ENCODE measurements at places on chromosomes 6 and 20.

GRCh38 chr20:9723501-9724202 is 115.2 kb downstream of the PAK5 start:
- no peak for DNase-seq

GRCh38 chr20:59087829-59088433 is 45.3 kb upstream of the PRELID3B start:
- peak; percentile 88 for DNase-seq

- DNase-seq = no peak
Observed at GRCh38 chr6:143872201-143872600, 7.9 kb downstream of the ZC2HC1B start.

DNA sequence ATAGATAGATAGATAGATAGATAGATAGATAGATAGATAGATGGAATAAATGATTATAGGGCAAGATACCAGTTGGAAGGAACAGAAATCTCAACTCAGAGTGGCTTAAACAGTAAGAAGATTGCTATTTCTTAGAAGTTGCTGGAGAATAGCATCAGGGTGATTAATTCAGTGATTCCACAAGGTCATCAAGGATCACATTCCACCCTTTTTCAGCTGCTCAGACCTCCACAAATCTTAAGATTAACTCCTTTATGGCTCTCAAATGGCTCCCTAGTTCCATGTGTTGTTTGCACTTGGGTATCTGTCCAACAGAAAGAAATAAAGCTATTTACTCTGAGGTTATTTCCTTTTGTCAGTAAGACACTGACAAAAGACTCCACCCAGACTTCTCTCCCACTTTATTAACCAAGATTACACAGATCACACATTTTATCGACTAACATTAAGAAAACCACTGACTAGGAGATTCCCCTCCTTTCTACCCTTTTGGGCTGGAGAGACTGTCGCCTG is 68.3 kb upstream of the KIF16B start:
- no peak for DNase-seq

- DNase-seq = no peak
Observed at GRCh38 chr6:101630941-101631340, 237.4 kb downstream of the GRIK2 start.

- peak; percentile 72 for DNase-seq
Observed at GRCh38 chr20:62367136-62367632, at the start of gene LAMA5. Gene LAMA5, minus strand, starts transcription at chr20:62367312. Its CDS starts 67 bp downstream, at chr20:62367245.

- no peak for DNase-seq
Observed at GRCh38 chr20:62507323-62507722, 31.5 kb upstream of the GATA5 start.

- DNase-seq = no peak
Observed at GRCh38 chr6:157741948-157742556, 81.0 kb upstream of the SNX9 start.

- DNase-seq = no peak
Observed at GRCh38 chr6:39217177-39217864, 12.0 kb downstream of the KCNK5 start.

DNA sequence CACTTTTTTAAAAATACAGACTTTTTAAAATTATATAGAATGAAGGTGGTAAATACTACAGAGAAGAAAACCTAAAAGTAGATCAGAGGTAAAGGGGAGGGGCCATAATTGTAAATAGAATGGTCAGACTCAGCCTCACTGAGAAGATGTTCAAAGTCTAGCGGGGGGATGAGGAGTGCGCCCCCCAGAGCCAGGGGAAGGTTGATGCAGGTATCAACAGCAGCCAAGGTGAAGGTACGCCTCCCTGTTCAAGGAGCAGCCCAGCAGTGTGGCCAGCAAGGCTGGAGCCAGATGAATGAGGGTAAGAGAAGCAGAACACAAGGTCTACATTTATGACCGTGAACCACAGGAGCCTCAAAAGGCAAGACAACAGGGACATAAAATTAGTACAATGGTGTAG is 204.1 kb downstream of the PTPRT start:
- no peak for DNase-seq

DNA sequence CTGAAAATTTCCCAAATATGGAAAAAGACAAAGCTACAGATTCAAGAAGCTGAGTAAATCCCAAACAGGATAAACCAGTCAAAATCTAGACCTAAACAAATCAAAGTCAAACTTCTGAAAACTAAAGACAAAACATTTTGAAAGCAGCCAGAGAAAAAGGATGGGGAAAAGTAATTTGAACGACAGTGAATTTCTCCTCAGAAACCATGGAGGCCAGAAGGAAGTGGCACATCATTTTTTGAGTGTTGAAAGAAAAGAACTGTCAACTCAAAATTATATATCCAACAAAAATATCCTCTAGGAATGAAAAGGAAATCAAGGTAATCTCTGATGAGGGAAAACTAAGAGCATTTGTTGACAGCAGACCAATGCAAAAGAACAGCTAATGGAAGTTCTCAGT is 6.8 kb downstream of the RAB23 start:
- DNase-seq = no peak

- no peak for DNase-seq
Observed at GRCh38 chr6:12350644-12351170, 60.5 kb downstream of the EDN1 start.

- no peak for DNase-seq
Observed at GRCh38 chr20:1163105-1163504, 21.7 kb downstream of the TMEM74B start.

- no peak for DNase-seq
Observed at GRCh38 chr6:156699017-156699421, 78.2 kb upstream of the ARID1B start.

GRCh38 chr6:97656236-97656635 is 373.2 kb upstream of the MMS22L start:
- no peak for DNase-seq

DNA sequence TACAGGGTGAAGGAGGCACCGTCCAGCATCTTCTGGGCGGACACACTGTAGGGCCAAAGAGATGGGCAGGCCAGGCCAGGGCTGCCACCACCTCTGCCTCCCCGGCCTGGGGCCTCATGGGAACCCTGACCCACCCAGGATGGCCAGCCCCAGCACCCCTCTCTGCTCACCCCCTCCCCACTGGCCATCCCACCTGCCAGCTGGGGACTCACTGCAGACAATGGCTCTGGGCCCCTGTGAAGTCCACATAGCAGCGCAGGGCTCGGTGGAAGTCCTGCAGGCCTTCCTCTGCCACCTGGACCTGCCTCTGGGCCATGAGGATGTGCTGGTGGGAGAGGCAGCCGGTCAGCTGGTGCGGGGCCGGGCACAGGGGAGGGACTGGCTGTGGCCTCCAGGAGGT is 3.6 kb upstream of the C20orf144 start:
- no peak for DNase-seq

GRCh38 chr20:50885068-50885467 is 46.2 kb downstream of the ADNP start:
- no peak for DNase-seq

DNA sequence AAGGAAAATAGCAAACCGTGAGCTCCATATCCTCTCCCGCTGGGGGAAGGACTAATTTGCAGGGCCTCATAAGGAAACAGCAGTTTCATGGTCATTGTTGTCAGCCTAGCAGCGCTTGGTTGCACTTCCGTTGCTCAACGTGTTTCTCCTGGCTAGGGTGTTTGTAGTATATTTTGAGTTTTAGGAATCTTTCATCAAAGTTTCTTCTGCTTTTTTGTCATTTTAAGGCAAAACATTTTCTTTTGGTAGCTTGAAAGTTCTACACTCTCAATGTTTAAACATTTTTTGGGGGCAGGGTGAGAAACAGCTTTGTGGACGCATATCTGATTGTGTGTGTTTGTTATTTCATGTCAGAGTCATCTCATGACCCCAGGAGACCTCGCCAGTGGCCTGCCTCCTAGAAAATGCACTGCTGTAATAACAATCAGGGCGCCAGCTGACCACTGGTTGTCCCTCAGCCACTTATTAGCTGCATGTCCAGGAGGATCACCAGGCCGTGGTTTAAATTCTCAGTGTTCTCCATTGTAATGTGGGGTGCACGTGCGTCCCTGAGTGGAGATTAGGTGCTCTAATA is 20.6 kb downstream of the JARID2 start:
- no peak for DNase-seq

DNA sequence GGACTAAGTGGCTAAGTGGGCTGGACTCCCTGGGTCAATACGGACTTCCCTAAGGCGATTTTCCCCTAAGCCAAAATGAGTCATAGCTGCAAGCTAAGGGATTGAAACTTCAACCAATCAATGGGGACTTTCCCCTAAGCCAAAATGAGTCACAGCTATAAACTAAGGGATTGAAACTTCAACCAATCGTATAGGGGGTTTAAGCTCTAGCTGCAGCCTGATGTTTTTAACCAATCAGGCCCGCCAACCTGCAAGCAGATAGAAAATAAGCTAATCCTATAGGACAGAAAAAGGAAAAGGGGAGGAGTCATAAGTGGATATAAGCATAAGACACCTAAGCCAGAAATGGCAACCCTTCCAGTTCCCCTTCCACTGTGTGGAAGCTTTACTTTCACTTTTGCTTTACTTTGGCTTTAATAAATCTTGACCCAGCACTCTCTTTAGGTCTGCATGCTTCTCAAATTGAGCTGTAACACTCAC is 655.0 kb upstream of the HS3ST5 start:
- DNase-seq = no peak

GRCh38 chr6:9795880-9796279 is 619.0 kb downstream of the TFAP2A start:
- no peak for DNase-seq

DNA sequence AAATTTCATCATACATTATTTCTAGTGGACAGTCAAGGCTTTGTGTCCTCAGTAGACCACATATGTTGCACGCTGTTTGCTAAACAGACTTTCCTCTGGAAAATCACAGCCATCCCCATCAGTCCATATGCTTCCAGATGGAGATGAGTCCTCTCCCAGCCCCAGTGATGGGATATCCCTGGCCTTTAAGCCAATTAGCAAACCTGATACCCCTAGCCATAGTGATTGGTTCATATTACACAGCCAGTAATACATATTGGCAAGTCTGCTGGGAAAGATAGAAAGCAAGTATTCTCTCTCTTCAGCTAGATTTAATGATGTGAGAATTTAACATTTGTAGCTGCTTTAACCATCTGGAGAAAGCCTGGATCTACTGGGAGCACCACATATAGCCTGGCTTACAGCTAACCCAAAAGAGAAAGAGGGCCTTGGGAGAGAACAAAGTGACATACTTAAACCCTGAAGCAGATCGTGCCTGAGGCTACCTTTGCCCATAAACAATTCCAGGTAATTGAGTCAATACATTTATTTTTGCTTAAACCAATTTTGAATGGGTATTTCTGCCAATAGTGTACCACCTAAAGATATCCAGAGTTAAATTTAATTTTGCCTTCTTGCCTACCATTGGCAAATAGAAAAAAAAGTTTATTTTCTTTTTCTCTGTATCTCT is 103.5 kb upstream of the HIVEP1 start:
- no peak for DNase-seq

DNA sequence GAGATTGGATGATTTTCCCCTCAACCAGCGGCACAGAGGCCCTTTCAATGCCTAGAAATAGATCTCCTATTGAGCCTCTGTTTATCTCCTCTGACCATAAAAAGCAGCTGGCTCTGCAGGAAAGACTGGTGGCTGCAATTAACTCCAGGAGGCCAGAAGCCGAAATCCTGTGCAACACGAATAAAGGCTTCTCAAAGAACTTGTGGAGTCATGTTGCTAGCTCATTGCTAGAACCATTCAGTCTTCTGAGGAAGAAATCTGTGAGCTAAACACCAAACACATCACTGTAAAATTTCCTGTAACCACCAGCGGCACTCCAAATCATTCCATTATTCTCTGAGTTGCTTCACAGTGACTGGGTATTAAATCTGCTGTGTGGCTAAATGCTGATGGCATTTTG is 49.1 kb upstream of the TPD52L1 start:
- no peak for DNase-seq

DNA sequence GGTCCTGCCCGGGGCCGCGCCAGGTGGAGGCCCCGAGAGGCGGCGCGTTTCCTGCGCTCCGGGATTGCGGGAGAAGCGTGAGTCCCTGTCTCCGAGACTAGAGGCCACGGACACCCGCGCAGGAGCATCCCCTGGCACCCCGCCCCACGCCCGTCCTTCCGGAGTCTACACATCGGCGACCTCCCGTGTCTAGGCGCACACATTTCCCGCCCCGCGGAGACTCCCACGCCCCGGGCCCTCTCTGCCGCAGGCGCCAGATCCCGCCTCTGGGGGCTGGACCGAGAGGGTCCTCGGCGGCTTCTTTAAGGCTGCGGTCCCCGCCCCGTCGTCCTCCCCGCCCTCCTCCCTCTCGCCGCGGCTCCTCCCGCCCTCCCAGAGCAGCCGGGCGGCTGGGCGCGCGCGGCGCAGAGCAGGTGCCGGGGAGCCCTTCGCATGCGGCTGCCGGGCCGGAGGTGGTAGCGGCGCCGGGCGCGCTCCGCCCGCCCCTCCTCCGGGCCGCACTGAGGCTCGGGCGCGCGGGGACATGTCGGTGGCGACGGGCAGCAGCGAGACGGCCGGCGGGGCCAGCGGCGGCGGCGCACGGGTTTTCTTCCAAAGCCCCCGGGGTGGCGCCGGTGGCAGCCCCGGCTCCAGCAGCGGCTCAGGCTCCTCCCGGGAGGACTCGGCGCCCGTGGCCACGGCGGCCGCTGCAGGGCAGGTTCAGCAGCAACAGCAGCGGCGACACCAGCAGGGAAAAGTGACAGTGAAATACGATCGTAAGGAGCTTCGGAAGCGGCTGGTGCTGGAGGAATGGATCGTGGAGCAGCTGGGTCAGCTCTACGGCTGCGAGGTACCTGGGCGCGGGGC is at the start of gene PPP1R14C:
TSS of gene PPP1R14C (plus strand) at position 375 of the 846 bp plus-strand sequence. CDS start at position 524, 149 bp downstream.
- DNase-seq = peak; percentile 65

- DNase-seq = no peak
Observed at GRCh38 chr6:16493802-16494201, 255.4 kb downstream of the GMPR start.

DNA sequence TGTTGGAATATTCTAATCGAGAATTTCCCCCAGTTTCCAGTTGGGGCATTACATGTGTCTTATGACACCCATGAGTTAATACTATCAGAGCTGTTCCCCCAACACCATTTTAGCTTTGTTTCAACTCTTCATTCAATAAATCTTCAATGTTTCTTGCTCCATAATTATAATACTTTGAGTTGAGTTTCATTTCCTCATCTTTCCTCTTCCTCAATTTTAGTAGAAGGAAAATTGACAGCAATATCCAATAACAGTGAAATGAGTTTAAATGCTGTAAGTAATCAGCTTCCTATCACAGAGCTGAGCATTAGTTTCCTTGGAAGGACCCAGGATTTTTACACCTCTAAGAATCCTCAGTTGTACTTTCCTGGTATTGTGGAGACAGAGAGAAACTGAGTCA is 1.0 kb upstream of the STMND1 start:
- DNase-seq = no peak
